ENCODE measurements at places on chromosomes 7 and 10.
A peak's percentile ranks its signal among the peaks of the same experiment; 100 is the strongest.

DNA sequence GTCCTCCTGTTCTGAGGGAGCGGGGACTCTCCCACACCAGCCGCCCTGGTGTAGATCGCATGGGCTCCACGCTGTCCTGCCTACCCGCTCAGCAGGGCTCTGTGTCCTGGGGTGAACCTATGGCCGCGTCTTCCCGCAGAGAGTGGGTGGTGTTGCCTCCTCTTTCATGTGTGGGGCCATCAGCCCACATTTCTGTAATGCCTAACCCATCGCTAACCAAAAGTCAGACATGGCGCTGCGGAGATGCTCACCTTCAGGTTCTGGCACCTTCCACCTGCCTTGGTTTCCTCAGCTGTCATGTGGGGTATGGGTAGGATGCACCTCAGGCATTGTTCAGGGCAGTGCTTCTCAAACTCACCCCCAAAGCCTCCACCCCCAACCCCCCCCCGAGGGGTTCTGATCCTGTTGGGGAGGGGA, 50.5 kb upstream of the CAMK2B start:
- DNase-seq = no peak

GRCh38 chr7:121016966-121017365, 28.5 kb downstream of the CPED1 start:
- no peak for DNase-seq

GRCh38 chr10:77872151-77872946, 54.2 kb downstream of the DLG5 start:
- DNase-seq = no peak

DNA sequence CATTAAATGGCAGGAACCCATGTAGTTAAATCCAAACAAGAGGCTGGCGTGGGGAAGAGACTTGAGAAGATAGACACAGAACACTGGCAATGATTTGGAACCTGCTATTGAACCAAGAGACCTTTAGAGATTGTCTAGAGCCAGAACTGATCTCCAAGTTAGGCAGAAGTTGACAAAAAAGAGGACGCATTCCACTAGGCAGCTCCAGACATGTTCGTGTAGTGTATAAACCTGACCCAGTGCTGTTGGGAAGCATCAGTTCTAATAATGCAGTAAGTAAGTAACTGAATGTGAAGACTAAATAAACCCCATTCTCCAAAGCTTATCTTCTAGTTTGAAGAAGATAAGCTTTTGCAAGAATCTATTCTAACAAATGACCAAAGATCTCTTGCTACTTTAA, 50.8 kb downstream of the AP3M1 start:
- no peak for DNase-seq

- DNase-seq = no peak
Measured at GRCh38 chr7:25807086-25807611, 344.8 kb upstream of the NFE2L3 start.

DNA sequence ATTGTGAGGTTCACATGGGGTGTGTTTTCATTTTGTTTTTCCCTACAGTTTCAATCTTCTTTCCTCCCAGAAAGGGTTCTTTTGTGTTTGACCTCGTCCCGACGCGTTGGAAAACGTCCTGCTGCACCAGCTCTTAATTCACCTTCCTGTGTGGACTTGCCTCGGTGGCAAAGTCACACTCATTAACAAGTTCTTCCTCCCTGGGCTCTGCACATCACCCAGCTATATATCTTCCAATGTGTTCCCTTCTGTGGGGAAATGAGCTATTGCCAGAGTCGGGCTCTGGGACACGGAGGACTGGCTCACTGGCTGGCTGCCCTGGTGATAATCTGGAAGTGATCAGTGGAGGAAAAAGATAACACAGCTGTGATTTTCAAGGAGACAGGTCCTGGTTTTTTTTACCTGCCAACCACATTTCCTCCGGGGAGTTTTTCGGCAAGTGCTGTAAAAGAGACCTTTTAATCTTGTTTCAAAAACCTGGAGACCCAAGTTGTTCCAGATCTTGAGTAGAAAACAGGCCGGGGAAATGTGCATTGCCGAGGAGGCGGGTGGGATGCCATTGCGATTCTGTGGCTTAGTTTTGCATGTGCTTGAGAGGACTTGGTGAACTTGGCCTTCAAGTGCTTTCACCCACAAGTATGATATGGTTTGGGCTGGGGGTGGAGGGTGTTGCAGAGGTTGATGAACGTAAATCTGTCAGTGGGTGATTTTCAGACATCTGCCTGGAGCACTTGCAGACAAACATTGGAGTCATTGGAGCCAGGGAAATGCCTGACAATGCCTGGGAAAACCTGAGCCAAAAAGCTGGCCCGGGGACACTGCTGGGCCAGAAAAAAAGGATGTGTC, 96.5 kb upstream of the CREB5 start:
- DNase-seq = no peak

DNA sequence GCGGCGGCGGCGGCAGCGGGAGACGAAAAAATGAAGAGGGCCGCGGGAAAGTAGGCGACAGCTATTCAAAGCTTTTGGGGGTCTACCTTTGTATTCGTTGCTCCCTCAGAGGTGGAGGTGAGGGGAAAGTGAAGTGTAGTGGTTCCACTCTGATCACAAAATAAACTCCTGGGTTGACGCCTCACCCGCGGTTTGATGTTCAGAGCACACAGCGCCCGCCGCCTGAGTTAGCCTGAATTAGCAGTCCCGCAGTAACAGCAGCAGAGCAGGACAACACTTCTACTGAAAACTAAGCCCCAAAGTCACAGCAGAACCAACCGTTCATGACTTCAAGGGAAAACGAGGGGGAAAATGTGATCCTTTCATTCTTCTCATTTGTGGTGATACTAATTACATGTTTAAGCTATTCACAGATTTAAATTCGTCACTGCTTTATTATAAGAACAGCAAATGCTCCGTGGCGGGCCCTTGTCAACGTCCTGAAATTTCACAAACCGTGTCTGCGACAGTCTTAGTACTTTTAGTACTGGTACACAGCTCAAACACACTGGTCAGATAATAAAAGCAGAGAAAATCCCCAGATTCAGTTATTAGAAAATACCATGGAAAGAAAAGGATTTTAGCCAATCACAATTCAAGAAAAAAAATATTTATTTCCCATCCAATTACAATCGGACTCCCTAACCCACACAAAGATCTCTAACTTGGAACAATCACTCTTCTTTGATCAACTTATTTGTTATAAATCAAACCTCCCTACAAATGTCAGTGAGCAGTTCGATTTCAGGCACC, 563 bp upstream of the JMJD1C start:
- DNase-seq = peak; percentile 77

- no peak for DNase-seq
Measured at GRCh38 chr10:44607116-44607515, 222.2 kb upstream of the CXCL12 start.

- DNase-seq = no peak
Measured at GRCh38 chr7:104927055-104927454, 87.0 kb upstream of the KMT2E start.

GRCh38 chr7:143407287-143408251, 1.1 kb downstream of the EPHA1 start:
- no peak for DNase-seq

- no peak for DNase-seq
Measured at GRCh38 chr10:97850446-97850845, 803 bp downstream of the GOLGA7B start.

- DNase-seq = peak; percentile 87
Measured at GRCh38 chr7:106947244-106947728, 82.2 kb downstream of the PIK3CG start.

DNA sequence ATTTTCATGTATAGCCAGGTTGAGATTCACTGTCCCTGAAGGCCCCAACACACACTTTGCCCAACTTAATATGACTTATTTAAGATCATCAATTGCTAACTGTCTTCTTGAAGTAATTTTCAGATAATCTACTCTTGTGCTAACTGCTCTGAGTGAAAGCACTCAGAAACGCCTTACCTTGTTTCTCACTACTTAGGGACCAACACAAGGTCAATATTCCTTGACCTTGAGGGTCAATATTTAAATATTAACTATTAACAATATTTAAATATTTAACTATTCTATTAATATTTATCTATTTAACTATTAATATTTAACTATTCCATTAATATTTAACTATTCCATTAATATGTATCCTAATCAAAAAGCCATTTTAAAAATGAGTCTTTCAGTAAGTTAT, 26.0 kb upstream of the HNRNPH3 start:
- no peak for DNase-seq

GRCh38 chr7:149021725-149022062, 6.6 kb downstream of the PDIA4 start:
- DNase-seq = no peak

GRCh38 chr7:30447466-30447865, 31.1 kb downstream of the NOD1 start:
- DNase-seq = no peak

DNA sequence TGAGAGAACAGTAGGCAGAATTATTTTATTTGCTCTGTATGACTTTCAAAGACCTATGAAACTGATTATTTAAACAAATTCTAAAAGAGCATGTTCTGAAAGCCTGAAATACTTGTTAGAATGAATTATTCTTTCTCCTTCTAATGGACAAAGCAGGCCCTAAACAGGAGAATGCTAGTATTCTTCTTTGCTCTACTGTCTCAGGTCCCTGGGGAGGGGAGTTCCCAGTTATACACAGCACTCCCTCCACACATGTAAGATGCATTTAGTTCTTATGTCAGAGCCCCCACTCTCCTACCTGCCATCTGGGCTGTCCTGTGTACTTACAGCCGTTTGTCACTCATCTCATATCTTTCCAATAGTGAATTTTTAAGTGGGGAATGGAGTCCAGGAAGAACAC, 633.5 kb upstream of the ANKRD30A start:
- no peak for DNase-seq

- DNase-seq = peak; percentile 71
Measured at GRCh38 chr7:130894146-130894908, 160.3 kb upstream of the KLF14 start.

DNA sequence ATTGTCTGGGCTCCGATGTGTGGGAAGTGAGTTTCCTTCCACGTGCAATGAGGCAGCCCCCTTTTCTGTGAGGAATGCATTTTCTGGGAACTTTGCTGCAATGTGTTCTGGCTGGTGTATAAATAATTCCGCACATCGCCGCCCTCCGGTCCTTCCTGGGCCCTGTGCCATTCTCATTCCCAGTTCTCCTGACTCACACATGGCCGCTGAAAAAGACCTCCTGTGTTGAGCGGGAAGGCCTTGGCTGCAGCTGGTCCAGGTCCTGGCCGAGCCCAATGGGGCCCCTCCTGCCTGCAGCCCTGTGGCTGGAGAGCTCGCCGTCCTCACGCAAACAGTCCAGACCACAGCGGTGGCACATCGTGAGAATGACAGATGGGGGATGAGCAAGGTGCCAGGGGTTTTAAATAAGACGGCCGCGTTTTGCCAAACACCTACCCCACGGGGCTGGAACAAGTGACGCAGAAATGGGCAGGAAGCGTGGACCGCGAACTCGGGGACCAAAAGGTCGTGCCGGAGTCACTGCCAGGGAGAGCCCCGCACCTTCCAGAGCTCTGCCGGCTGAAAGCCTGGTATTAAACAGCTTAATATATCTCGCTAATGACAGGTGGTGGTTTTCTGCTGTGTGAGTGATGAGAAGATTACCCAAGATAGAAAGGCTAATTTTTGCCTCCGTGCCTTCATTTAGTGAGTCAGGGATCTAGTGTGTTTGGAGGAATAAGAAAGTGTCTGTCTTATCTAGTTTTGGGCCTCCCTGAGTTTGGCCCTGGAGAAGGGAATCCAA, 37.0 kb downstream of the FAM20C start:
- no peak for DNase-seq

- DNase-seq = no peak
Measured at GRCh38 chr7:96276019-96276418, 45.9 kb downstream of the SLC25A13 start.

- no peak for DNase-seq
Measured at GRCh38 chr10:46523119-46523961, 33.1 kb downstream of the GPRIN2 start.
